GOT3 (cell line): ENCODE measurements at places on chromosomes 3 and 15.

GRCh38 chr15:58081891-58082290, 16.4 kb upstream of the ALDH1A2 start:
- no peak for DNase-seq

DNA sequence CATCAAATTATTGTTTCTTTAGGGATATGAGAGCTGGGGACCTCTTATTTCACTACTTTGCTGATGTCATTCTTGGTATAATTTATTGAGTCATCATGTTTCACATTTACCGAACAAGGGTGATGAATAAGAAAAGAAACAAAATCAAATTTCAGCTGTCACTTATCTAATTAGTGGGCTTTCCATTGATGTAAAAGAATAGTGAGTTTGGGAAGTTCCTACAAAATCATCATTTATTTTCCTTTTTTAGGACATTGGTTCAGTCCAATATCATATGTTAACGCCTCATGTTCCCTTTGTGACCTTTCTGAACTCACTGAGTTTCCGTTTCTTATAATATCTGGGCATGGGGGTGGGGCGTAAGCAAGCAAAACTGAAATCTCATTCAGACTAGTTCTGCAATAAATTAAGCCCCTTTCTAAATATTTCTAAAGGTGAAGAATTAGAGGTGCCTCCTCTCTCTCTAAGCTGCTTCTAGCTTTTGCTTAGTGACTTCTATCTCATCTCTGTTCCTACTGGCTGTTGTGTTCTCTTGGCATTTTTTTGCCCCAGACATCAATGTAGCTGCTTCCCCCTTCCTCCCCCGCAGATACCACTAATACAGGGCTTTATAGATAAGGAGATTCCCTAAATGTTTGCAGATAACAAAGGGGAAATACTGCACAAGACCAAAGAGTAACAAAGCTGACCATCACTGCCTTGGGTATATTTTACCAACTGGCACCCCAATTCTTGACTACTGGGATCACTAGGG, 238.0 kb upstream of the CTNNB1 start:
- DNase-seq: no peak

DNA sequence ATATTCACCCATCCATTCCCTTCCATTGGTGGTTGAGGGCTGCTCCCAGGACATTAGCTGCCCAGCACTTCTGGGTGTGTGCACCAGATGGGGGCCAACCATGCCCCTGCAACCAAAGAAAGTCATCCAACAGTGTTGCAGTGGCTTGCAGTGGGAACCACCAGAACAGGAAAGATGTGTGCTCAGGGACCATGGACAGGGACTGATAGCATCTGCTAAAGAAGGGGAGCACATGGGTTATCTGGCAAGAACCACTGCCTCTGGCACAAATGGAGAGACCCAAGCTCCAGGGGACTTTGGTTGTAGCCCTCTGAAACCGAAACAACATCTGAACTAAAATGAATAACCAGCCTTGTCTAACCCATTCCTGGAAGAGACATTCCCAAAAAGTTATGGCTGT, 8.1 kb downstream of the DCLK3 start:
- DNase-seq: no peak

GRCh38 chr3:123696808-123697207, 112.0 kb upstream of the HACD2 start:
- no peak for DNase-seq

DNA sequence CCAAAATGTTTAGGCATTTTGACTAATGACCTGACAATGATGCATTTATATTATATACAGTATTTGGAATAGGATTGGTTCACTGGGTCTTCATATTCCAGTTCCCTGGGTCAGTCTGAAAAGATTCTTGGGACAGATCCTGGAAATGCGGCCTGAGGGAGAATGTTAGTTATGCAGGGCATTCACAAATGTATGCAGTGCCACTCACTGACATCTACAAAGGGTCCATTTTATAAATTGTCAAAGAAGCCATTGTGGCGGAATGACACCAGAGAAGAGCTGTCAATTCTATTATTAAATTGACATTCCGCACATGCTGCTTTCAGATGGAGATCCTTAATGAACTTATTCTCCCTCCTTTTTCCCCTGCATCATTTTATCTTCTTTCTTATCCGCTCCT, 176.6 kb downstream of the VGLL3 start:
- no peak for DNase-seq
